ENCODE measurements at places on chromosomes 6 and 20.

DNA sequence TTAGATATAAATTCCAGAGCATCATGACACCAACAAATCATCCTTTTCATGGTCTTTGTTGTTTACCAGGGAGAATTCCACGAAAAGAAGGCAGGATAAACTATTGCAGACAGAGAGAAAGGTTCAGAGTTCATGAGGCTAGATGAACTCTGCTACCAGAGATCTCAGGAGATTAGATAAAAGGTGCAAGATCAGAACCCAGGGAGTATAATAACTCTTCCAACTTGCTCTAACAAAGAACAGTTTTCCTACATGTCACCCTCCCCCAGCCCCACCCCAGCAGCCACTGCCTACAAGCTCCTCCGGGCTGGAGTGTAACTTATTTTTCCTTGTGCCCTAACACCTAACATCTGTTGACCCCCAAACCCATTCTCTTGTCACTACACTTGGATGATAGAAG, 13.9 kb upstream of the CITED2 start:
- DNase-seq: no peak

DNA sequence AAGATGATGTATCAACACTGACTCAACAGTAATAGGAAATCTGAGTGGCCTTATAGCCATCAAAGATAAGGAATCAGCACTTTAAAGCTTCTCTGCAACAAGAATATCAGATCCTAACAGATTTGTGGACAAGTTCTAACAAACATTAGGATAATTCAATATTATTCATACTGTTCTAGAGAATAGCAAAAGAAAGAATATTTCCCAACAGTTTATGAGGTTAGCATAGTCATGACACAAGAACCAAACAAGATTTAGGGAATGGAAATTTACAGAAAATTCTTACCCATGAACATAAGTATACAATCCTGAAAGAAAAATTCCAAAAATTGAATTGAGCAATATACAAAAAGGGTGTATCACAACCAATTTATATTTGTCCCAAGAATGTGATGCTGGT, 64.3 kb upstream of the BTBD3 start:
- no peak for DNase-seq

- DNase-seq: no peak
These were observed 1.3 kb downstream of the TAPBP start for GRCh38 chr6:33312361-33313104.

- peak; percentile 52 for DNase-seq
These were observed 226.5 kb upstream of the CST7 start for GRCh38 chr20:24722586-24722985.

GRCh38 chr6:135145063-135145800, 35.9 kb upstream of the MYB start:
- no peak for DNase-seq

- DNase-seq: no peak
These were observed 816.5 kb downstream of the KIF16B start for GRCh38 chr20:15756754-15757115.

DNA sequence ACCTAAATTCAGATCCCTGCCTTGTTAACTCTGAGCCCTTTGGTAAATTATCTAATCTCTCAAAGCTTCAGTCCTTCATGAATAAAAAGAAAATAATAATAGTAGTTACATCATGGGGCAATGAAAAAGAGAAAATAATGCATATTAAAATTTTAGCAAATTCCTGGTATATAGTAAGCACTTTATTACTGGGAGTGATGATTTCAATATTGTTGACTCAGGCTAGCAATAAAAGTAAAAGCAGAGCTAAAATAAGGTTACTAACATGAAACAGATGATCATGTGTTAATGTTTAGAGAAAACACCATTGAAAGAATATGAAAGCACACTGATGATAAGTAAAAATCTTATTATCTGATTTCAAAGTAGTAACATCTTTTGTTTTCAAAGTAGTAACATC, 13.6 kb downstream of the GINS1 start:
- DNase-seq: no peak

GRCh38 chr20:49989234-49990065, 6.7 kb downstream of the SNAI1 start:
- no peak for DNase-seq

- no peak for DNase-seq
These were observed 28.4 kb downstream of the FBXO5 start for GRCh38 chr6:152954443-152954842.
